ENCODE measurements at places on chromosomes 2 and 18.

DNA sequence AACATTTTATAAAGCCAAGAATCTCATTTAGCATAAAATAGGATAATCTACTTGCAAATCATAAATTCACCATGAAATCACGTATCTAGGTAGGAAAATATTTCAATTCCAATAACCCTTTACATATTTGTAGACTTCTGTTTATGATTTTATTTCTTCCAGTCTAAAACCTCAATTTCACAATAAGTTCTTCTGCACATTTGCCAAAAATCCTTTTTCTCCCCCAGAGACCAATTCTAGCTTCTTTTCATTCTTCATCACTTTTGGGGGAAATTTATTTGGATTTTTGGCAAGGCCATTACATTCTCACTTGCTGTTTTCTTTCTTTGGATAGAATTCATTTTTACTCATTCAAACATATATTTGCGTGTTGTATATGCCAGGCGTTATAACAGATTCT is 86.8 kb downstream of the SPRED2 start:
- DNase-seq, result no peak

- no peak for DNase-seq
Observed at GRCh38 chr18:49276680-49277079, 183.8 kb downstream of the DYM start.

GRCh38 chr2:39981883-39982311 is 202.8 kb upstream of the THUMPD2 start:
- no peak for DNase-seq

GRCh38 chr2:95044601-95045000 is 19.1 kb downstream of the MAL start:
- DNase-seq, result no peak

- no peak for DNase-seq
Observed at GRCh38 chr2:74887960-74888700, 54.2 kb downstream of the HK2 start.

DNA sequence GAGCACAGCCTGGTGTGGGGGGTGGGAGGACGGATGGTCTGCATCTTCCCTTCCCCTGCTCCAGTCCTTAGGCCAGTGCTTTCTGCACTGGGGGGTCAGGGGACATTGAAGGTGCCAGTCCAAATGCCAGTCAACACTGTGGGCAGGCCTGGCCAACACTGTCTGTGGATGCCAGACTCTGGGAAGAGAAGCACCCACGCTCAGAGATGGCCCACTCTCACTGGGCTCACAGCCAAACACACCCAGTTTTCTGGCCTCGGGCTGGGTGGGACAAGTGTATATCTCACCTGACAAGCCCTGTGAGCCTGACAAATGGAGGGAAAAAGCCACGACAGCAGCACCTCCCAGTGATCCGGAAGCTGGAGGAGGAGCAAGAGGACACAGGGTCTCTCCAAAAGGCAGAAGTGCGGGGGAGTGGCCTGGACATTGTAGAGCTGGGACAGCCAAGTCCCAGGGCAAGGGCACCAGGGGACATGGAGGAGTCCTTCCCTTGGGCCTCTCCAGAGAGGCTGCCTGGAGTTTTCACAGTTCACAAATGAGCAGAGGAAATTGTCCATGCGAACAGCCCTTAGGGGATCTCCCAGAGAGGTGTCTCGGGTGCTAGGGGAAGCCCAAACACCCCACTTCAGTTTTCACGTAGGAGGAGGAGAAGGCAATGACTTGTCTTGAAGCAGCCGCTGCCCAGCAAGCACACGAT is 79.3 kb downstream of the SDC1 start:
- no peak for DNase-seq

GRCh38 chr18:35131387-35132020 is 90.3 kb downstream of the MAPRE2 start:
- DNase-seq, result no peak
